Stimulated activated CD4-positive, alpha-beta T cell treated with anti-CD3 and anti-CD28 coated beads, Interleukin-15, amount 100 ng/mL, for 48 hours (primary cell): ENCODE measurements at places on chromosomes 4 and X.

GRCh38 chr4:116469582-116469981 is 615.8 kb downstream of the TRAM1L1 start:
- DNase-seq: no peak

DNA sequence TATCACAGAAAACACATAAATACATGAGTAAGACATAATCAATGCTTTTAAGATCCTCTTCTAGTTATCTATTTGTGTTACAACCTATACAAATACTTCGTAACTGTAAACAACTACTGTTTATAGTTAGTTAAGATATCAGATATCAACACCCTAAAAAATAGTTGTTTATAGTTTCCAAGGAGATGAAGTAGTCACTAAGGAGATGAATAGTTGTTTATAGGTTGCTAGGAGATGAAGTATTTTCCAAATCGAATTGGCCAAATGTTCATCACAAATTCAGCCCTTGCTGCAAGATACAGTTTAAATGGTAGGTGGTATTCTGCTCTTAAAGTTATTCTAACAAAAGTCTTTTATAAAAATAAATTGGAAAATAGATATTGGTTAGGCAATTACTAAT is 618.2 kb upstream of the PCDH10 start:
- no peak for DNase-seq

DNA sequence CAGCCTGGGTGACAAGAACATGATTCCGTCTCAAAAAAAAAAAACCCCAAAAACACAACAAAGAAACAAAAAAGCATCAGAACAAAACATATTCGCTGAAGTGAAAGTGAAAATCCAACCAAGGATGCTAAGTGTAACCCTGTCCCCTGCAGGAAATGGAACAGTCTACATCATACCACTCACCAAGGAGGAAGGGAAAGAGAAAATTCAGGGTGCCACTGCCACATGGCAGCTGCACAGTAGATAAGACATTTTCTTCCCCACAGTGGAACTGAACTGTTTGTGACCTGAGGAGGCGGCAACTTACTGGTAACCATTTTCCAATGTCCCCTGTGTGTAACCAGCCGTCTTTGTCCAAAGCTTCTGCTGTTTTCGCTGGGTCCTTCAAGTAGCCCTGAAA is 28.2 kb upstream of the CENPU start:
- no peak for DNase-seq

DNA sequence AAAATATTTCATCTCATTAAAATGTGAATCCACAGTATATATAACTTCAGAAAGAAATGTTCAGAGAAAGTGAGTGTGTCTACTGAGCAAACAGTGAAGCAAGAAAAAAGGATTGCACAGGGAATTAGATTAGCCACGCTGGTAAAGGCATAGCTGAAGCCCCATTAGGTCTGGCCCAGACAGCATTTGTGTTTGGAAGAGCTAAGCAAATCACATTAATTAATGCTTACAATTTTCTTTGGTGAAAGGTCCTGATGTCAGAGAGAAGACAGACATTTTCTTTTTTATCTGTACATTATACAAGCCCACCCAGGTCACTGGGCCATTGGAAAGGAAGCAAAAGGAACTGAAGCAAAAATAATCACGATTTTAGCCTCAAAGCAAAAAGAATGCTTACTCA is 354.6 kb downstream of the GRID2 start:
- no peak for DNase-seq

DNA sequence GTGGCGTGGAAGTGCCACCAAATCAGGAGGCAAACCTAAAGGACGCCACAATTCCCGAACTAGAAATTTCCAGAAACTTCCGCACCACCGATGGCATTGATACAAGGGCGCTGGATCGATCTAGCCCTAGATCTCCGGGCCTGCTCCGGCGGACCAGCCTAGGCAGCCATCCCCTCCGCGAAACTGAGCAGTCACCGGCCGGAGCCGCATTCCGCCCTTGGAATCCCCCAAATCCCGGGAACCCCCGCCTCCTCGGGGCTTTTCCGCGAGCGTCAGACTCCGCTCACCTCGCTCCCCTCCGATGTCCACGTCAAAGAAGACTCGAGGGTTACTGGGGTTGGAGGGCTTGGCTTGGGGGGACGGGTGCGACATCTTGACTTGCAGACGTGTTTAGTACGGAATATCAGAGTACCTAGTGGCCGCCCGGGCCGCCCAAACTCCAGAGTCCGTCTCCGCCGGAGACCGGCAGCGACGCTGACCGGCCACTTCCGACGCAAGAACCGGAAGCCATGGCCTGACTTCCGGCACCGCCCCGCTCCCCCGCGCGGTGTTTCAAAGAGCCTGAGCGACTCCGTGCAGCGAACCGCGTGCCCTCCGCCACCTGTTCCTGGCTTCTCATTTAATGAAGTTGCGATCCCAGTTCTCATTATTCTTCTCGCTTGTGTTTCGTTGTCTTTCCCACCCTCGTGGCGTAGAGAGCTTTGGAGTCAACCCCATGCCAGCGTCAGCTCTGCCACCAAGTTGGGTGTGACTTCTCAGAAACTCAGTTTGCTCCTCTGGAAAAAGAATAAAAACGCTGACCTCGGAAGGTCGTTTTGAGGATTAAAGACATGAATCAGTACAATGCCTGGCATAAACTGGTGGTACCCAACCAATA is at the start of gene PPID:
PPID (minus strand) TSS at position 480 of the 877 bp plus-strand sequence; CDS start at position 372, 108 bp downstream.
- peak; percentile 79 for DNase-seq

GRCh38 chr4:129355516-129355915 is 259.6 kb downstream of the C4orf33 start:
- DNase-seq: no peak

DNA sequence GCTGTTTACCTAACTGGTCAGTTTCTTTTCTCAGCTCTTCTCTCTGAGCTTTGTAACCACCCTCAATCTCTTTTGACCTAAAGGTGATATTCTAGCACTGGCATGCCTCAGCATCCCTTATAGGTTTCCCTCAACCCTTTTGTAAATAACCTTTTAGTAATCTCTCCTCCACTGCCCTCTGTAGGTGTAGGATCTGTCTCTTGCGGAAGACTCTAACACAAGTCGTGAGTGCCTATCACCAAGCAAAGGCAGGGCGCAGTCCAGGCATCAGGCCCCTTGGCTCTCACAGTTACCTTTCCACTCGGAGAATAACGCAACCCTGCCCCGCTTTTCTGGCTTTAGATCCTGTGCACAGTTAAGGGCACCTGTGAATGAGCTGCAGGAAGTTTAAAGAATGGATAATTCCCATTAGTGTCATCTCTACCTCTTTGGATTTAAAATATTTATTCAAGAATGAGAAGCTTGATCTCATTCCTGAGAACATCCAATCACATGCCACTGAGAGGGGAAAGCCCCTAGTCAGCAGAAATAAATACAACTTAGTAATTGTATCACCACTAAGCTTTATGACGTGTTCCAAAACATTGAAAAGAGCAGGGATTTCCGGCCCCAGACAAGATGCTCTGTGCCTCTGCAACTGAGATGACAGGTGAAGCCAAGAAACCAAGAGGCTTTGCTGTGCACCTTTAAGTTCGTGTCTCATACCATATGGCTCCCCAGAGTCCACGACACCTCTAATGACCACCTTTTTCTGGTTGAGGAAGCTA is 58.8 kb downstream of the SPINK2 start:
- no peak for DNase-seq

DNA sequence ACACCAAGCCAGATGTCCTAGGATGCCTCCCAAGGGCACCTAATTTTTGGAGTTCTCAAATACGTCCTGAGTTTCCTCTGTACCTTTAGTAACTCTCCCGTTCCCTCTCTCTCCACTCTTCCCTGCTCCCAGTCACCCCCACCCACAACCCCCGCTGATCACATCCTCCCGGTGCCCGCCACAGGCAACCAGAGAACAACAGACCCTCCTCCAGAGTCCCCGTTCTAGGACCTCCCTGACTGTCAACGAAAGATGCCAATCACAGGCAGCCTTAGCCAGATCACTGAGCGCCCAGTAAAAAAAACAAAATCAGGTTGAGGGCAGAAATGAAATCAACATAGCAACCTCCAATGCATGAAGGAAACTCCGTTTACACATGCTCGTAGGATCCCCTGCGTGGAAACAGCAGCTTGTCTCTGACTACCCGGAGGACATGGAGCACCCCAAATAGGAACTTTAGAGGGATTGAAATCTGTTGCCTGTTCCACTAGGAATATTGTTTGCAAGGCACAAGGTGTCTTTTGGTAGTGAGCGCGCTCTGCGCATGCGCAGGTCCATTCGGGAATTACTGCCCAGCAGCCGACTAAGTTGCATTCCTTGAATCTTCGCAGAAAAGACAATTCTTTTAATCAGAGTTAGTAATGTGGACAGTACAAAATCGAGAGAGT is at the start of gene GABRB1:
GABRB1 (plus strand) TSS at position 557 of the 668 bp plus-strand sequence.
- no peak for DNase-seq

DNA sequence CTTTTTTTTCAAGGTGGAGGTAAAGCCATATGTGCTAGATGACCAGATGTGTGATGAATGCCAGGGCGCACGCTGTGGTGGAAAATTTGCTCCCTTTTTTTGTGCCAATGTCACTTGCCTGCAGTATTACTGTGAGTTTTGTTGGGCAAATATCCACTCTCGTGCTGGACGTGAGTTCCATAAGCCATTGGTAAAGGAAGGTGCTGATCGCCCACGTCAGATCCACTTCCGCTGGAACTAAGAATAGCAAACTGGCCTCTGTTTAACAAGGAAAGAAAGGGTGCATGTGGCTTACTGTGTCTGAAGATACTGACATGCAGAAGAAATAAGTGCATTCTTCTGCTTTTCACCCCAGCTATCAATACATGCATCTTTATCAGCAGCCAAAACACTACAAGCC is 63.9 kb downstream of the CPEB2 start:
- DNase-seq: no peak

DNA sequence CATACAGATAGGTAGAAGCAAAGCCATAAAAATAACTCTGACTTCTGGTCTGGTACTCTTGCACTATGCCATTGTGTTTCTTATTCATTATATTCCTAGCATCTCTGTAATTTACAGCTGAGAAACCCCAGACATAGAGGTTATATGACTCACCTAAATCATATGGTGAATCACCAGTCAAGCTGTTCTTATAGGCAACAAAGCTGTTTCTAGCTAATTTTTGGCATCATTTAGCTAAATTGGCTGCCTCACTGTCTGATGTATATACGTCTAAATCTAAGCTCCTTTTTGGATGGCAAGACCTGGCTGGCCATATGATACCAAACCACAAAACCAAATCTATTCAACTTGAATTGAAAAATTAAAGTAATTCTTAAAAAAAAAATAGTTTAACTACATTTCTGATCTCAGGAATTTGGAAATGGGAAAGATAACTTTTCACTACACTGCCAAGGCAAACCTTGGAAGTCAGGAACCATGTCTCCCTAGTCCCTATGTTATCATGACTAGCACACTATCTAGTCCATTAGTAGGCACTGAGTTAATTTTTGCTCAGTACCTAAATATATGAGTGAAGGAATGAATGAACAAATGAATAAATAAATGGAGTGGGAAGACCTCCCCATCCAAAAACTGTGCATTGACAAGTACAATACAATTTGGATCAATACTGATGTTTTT is 41.3 kb upstream of the STAG2 start:
- DNase-seq: no peak

DNA sequence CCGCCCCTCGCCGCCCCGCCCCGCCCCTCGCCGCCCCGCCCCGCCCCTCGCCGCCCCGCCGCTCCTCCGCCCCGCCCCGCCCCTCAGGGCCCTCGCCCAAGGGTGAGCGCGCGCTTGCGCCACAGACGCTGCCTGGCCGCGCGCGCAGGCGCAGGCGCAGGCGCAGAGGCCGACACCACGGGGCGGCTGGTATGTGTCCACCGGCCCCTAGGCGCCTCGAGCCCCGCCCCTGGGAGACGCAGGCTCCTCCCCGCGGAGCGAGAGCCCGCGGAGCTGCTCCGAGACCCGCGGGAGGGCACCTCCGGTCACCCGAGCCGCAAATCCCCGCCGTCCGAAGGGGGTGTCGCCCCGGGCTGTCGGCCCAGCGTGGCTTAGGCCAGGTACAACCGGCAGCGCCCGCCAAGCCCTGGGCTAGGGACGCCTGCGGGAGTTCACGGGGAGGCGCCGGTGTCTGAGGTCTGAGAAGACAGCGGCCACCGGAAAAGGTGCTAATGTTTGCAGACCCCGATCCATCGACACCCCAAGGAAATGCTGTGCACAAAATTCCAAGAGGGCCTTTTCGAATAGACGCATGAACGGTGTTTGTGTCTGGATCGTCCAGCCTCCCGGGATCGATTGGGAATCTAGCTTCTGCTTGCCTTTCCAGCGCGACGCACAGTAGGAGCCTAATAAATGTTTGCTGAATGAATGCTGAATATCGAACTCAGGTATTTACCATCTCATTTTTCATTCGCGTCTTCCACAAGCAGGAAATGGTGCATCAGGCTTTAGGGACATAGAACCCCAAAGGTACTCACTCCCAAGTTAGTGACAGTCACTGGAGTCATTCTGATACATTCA is 473 bp upstream of the CCNQ start:
- DNase-seq: peak; percentile 79

DNA sequence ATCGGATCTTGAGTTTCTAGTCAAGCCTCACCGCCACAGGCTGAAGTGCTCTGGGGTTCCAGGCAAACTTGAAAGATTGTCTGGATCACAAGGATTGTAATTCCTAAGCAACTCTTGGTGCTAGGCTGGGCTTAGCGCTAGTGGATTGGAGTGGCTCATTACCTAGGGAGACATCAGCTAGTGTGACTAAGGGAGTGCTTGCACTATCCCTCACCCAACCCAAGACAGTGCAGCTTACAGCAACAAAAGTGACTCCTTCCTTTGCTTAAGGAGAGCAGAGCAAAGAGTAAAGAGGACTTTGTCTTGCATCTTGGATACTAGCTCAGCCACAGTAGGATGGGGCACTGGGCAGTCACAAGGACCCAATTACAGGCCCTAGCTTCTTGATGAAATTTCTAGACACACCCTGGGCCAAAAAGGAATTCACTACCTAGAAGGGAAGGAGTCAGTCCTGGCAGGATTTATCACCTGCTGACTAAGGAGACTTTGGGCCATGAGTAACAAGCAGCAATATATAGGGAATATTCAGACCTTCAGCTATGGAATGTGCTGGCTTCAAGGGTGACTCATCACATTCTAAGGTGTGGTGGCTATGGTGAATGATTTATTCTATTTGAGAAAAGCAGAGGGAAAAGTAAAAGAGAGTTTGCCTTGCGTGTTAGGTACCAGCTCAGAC is 1212.4 kb downstream of the PCDH18 start:
- no peak for DNase-seq

DNA sequence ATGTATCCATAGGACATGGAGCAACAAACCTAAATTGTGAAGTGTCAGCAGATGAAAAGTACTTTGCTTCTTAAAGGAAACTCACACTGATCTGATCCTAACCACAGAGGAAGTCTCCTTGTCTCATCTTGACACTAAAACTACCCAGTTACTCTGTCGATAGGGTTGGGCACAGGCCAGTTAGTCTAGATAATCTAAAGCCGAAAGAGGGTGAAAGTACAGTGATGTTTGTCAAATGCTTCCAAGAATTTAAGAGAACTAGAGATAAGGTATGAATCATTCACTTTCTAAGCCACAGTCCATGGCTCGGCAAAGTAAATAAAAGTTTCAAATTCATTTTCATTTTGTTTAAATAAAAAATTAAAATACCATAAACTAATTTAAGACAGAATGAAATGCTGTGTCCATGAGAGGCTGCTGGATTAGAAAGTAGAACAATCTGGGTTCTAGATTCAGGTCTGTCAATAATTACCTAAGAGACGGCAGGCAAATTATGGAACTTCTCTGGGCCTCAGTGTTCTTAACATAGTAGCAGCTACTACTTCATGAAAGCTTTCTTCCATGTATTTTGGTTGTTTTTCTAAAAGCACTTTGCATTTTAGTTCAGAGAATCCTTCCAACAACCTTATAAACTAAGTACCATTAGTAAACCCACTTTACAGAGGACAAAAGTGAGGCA is 176.7 kb downstream of the LDB2 start:
- no peak for DNase-seq
